ENCODE measurements at places on chromosomes 6 and 20.

- DNase-seq = peak; percentile 55
Observed at GRCh38 chr6:84867521-84867920, 103.1 kb upstream of the TBX18 start.

GRCh38 chr6:170296423-170296745, 5.5 kb upstream of the DLL1 start:
- no peak for DNase-seq

- no peak for DNase-seq
Observed at GRCh38 chr6:170279977-170280688, 10.7 kb downstream of the DLL1 start.

DNA sequence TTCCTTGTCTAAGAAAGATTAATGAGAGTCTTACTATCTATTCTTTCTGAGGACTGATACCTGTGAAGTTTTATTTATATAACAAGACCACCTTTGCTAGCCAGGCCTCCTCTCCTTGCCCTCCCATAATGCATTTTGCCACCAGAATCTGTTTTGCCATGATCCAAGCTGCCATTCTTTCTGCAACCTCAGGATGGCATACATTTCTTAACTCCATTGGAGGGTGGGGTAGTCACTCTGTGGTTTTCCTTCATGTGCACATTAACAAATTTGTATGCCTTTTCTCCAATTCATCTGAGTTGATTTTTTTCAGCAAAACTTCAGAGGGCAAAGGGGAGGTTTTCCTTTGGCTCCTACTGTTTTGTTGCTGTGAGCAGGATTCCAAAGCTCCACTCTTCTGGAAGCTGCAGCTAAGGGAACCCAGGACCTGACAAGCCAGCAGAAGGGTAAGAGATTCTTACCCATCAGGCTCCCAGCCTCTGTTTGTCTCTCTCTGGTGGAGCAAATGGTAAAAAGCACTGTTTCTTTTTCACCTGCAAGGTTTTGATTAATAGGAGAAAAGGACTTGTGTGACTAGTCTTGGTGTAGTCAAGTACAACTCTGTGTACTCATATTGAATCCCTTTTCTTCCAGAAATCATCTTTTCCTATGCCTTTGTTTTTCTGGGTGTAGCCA, 26.2 kb upstream of the ENPP4 start:
- DNase-seq = no peak

DNA sequence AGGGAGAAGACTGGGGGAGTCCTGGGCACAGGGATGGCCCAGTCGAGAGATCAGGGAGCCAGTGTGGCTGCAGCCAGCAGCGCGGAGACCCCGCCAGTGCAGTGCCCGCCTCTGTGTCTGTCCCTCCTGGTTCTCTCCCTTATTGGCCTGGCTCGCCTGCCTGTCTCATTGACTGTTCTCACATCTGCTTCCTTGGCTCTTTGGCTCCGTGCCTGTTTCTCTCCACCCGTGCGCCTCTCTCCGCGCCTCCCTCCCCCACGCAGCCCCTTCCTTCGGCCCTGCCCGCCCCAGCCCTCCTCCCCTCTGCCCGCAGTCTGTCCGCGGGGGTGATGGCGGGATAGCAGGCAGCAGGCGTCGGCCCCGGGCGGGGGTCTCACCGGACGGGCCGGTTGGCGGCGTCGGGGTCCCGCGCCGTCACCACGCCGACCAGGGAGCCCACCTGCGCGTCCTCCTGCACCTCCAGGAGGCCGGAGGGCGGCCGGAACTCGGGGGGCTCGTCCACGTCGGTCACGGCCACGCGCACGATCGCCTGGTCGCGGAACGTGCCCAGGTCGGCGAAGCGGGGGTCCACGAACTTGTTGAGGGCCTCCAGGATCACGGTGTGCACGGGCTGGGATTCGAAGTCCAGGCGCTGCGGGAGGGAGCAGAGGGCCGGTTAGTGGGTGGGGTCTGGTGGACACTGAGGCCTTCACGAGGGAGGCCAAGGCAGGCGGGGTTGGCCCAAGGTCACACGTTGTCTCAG, 92.0 kb downstream of the CD40 start:
- no peak for DNase-seq

- DNase-seq = no peak
Observed at GRCh38 chr6:137286916-137287315, 67.7 kb upstream of the IFNGR1 start.

GRCh38 chr6:52573295-52573694, 3.6 kb downstream of the TRAM2 start:
- no peak for DNase-seq

DNA sequence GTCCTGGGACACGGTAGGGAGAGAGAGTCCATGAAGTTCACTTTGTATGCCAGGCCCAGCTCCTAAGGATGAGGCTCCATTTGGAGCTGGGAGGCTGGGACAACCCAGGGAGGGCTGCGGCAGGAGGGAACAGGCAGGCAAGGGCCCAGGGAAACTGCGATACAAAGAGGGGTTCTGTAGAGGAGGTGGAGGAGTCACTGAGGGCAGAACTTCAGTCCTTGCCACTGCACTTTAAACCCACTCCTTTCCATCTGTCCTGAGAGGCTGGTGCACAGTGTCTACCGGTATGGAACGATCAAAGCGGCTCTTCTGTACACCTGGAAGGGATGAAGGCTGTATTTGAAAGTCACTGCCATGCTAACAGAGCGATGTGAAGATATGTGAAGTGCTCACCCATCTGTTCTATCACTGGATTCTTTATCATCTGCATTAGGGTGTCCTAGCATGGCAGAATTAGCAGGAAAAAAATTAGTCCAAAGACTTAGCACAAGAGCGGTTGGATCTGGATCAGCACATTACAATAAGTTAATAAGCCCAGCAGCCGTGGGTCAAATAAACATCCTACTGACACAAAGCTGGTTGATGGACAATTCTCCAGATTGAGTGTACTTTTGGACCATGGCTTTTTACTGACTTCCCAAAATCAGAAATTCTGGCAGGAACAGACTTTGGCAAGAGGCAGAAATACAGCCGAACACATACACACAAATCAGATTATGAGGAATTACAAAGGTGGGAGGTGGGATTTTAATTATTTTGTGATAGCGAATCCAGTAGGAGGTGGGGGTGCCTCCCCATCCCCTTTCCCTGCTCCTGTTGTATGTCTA, 20.9 kb upstream of the ZFAND3 start:
- no peak for DNase-seq

Data from non-pigmented ciliary epithelial cell (primary cell).